Upper lobe of left lung (tissue), 6 donors: ENCODE measurements at places on chromosomes 11 and 22.
A peak's percentile ranks its signal among the peaks of the same experiment; 100 is the strongest.

DNA sequence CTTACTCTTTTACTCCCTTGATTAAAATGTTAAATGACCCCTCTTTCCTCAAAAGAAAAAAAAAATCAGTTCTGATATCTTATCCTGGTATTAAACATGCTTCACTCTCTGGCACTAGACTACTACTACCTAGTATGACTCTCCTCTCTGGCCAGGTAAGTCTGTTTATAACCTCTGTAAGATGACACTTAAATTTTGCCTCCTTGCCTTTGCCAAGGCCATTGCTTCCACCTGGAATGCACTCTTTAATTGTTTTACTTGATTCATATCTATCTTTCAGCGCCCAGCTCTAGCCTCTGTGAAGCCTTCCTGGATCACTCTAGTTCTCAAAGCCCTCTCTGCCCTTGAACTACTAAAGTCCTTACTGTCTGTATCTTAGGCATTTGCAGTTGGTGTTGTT, 170.4 kb downstream of the ETS1 start:
- no peak for DNase-seq

DNA sequence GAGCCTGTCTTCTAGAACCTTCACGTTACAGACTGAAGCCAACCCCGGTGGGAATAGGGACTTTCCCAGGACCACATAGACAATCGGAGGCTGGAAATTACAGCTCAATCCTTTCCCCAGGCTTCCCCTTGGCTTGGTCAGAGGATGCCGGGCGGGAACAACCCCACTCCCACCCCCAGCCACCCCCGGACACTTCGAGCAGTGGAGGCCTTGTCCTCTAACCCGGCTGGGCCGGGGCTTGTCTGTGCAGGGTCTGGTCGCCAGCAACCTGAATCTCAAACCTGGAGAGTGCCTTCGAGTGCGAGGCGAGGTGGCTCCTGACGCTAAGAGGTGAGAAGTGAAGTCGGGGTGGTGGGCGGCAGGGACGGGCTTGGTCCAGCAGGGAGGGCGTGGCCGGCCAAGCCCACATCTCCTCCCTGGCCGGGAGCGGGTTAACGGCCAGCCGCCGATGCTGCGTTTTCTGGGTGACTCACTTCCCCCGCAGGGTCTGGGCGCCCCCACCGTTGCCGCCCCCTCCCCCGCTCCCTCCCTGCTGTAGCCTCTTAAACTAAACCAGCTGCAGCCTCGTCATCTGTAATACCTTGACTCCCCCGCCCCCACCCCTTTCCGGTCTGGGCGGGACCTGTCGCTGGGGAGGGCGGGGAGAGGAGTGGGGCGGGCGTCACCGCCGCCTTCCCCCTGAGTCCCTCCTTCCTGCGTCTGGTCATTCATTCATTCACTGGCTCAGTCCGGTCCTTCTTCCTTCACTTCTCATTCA, 1.5 kb downstream of the LGALS1 start:
- DNase-seq, result peak; percentile 94

DNA sequence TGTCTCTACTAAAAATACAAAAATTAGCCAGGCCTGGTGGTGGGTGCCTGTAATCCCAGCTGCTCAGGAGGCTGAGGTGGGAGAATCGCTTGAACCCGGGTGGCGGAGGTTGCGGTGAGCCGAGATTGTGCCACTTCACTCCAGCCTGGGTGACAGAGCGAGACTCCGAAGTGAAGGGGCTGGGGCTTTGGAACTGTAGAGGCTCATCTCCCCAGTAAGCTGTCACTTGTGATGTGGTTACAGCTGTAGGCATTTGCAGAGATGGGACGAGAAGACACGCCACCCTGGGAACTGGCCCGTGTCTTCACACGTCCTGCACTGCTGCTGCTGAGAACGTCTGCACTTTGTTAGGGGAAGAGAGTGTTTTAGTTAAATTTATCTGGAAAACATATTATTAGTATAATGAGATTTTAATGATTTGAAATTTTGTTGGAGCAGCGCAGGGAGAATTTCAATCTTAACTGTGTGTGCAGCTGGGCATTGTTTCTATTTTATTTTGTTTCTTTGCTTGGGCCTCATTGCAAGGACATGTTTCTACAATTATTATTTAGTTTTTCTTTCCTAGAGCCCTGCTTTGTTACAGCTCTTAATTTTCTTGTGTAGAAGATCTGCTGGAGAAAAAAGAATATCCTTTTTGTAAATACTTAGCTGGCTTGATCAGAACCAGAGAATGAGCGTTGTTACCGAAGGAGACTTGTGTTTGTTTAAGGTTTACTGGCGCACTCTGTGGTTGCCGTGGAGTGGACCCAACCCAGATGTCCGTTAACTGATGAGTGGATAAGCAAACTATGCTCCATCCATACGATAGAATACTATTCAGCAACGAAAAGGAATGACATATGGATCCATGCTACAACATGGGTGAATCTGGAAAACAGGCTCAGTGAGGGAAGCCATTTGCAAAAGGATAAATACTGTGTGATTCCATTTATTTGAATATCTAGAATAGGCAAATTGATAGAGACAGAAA, 18.4 kb downstream of the PARVB start:
- no peak for DNase-seq

- peak; percentile 66 for DNase-seq
Observed at GRCh38 chr11:32436751-32437494, 1.6 kb upstream of the WT1 start.

- DNase-seq, result no peak
Observed at GRCh38 chr22:42993651-42994275, 21.2 kb downstream of the PACSIN2 start.
